ENCODE measurements at places on chromosomes 3 and 15. TPM values are rescaled to one million over a fixed set of nuclear protein-coding genes. Genes with fewer than 3 reads are reported as not detected.

DNA sequence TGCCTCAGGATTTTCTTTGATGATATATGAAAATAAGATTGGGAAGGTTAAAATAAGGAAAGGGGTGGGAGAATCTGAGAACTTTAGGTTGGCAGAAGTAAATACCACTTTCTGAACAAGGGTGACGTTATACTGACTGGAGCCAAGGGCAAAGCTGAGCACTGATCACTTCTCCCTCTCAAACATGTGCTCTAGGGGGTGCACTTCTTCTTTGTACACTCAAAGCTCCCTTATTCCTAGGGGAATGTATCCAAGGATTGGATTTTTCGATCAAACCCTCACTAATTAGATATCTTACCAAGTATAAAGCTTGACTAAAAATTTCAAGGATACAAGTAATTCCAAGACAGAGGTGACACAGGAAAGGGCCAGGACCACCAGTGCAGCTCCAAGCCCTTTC is 243.9 kb upstream of the UMPS start:
- DNase-seq = no peak

DNA sequence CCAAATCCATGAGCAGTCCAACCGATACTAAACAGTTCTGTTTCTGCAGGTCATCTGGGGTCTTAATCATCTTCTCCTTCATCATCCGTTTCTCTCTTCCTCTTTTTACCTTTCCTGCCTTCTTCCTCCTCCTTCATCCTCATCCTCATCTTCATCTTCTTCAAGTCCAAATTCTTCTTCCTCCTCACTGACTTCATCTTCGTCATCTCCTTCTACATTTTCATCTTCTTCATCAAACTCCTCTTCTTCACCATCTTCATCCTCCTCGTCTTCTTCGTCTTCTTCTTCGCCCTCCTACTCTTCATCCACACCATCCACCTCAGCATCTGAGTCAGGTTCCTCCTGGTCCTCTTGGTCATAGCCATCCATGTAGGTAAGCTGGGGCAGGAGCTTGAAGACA is 14.2 kb upstream of the COMMD4 start:
- DNase-seq = no peak

DNA sequence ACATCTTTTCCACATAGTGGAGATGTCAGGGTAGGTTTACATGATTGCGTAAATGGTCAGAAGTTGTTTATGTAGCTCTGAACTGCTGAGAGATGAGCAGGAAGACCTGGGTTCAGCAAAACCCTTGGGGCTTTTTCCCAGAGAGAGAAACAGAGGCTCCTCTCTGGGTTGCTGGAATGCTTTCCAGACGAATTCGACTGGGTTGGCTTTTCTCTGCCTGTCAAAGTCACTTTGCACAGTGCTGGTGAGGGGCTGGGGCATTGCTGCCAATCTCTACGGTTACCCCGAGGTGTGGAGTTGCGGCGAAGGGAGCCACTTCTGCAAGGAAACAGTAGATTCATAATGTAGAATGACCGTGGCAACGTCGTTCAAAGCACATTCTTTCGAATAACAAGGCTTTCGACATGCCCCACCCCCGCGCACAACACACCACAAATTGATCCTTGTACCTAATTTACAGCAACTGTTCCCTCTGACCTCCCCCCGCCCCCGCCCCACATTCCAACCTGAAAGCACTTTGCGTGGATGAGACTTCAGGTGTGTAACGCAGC is 950 bp upstream of the CNTN4 start:
- DNase-seq = no peak

DNA sequence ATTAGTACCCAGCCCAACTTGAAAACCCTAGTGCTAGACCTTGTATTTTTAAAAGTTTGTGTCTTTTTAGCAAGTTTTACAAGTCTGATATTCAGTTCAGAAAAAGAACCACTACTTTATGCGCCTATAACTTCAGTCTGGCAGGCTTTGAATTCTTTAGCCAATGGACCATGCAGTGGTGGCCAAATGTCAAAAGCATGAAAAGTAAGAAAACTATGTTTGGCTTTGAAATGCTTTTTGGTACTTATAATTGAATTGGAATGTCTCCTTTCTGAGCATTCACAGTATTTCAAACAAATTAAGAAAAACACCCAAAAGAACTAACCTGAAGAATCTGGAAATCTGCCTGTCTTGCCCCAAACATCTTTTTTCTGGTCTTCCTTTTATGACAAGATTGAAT is 12.8 kb downstream of the WDR48 start:
- no peak for DNase-seq

DNA sequence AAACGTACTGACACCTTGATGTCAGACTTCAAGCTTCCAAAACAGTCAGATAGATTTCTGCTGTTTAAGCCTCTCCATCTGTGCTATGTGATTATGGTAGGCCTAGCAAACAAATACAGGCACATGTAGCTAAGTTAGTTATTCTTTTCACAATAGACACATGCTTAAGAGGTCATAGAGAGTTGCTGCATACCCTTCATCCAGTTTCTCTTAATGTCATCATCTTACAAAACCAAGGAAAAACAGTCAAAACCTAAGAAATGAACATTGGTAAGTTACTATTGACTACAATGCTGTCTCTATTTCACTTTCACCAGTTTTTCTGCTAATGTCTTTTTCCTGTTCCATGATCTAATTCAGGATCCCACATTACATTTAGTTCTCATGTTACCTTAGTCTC is 946.8 kb downstream of the TUSC7 start:
- no peak for DNase-seq

DNA sequence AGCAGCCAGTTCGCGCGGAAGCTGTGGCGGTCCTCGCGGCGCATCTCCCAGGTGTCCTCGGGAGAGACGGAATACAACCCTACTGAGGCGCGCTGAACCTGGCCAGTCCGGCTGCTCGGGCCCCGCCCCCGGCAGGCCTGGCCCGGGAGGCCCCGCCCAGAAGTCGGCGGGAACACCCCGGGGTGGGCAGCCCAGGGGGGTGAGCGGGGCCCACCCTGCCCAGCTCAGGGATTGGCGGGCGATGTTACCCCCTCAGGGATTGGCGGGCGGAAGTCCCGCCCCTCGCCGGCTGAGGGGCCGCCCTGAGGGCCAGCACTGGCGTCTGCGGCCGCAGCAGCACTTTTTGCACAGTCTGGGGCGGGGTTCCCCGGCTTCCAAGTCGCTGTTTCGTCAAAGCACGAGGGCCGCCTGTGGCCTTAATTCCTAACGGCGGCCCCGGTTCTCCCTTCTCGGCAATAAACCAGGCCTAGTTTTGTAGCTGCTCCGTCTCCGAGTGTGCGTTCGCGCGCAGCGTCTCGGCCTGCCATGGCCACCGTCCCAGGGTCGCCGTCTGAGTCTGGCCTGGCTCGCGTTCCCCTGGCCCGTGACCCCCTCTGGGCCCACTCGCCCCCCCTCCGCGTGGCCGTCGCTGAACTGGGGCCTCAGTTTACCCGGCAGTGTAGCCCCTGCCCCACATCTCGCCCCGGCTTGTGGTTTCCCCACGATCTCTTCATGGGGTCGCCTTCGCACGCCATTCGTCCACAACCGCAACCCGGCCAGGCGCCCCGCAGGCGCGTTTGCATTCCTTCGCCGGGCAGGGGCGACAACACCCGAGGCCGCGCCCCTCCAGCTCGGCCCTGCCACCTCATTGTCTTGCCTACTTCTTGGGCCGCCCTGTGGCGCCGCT is 30.0 kb downstream of the NBEAL2 start:
- peak; percentile 82 for DNase-seq

GRCh38 chr3:4948395-4948794 is 30.8 kb upstream of the BHLHE40 start:
- no peak for DNase-seq

- no peak for DNase-seq
Observed at GRCh38 chr3:126307591-126308393, 49.4 kb downstream of the KLF15 start.

DNA sequence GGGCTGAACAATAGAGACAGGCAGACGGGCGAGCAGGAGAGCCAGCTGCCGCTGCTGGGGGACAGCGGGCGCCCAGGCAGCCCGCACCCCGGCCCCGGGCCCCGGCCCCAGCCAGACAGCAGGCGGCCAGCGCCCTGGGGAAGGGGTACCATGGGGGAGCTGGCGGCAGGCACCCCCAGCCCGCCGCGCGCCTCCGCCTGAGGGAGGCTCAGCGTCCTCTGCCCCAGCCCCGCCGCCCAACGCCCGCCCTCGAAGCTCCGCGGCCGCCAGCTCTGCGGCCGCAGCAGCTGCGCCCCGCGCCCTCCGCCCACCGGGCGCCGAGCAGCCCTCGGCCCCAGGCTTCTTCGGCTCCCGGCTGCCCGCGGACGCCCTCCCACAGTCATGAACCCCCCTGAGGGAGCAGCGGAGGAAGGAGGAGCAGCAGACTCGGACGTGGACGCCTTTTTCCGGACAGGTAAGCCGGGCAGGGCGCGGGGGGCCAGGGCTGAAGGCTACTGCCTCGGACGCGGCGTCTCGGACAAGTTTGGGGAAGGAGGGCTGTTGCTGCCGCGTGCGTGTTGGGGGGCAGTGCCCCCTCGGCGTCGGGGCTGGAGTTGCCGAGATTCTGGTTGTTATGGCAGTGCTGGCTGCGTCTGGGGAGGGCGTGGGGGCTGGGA is 41.6 kb upstream of the ROPN1 start:
- peak; percentile 7 for DNase-seq

DNA sequence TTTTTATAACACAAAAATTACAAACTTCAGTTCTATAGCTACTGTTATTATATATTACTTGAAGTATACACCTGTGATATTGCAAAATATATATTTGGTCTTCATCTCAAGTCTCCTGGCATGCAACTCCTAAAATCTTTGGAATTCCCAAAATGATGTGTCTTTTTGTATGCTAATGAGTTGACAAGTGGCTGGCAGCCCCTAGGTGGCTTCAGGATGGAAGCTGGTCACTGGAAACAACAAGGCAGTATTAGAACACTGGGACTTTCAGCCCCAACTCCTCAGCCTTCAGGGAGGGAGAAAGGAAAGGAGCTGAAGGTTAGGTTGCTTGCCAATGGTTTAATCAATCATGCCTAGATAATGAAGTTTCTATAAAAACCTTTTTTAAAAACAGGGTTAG is 112.0 kb downstream of the SCAPER start:
- no peak for DNase-seq

DNA sequence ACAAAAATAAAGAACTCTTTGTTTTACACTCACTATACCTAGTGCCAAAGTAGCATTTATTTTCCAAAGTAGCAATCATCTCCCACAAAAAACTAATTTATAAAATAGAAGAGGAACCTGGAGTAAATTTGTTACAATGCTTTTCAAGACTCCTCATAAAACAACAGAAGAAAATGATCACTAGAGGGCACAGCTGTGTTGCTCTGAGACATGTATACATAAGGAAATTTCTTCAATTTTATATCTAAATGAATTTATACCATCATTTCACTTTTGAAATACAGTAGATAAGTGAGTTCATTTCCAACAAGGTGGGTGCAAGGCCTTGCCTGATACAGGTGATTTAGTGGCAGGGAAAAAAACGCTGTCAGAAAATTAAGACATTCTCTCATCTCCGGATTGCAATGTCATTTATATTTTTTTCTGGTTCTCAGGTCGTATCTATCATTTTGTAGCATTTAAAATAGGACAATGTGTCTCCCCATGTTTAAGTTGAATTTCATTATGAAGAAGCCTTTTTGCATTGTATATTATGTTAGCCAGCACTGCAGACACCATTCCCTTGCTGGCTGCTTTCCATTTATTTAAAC is 25.3 kb upstream of the ARHGEF26 start:
- no peak for DNase-seq

- DNase-seq = no peak
Observed at GRCh38 chr15:40325700-40326099, 2.2 kb downstream of the INAFM2 start.

DNA sequence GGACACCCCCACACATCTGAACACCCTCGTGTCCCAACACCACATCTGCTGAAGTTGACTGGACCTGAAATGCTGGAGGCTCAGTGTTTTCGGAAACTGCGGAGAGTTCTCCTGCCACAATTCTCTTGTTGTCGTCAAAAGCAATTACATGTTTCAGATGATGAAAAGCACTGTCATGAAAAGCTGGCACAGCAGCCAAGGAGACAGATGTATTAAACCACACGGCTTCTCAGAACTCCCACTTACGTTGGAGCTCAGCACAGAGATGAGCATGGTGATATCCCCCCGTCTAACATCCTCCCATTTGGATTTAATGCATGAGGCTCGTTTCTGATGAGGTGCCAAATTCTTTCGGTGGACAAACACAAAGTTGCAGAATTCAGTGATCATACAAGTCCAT is 180.1 kb downstream of the RORA start:
- DNase-seq = no peak

GRCh38 chr15:77546050-77546501 is 86.6 kb downstream of the LINGO1 start:
- DNase-seq = no peak

GRCh38 chr15:86183596-86184491 is 104.2 kb downstream of the AGBL1 start:
- peak; percentile 51 for DNase-seq

DNA sequence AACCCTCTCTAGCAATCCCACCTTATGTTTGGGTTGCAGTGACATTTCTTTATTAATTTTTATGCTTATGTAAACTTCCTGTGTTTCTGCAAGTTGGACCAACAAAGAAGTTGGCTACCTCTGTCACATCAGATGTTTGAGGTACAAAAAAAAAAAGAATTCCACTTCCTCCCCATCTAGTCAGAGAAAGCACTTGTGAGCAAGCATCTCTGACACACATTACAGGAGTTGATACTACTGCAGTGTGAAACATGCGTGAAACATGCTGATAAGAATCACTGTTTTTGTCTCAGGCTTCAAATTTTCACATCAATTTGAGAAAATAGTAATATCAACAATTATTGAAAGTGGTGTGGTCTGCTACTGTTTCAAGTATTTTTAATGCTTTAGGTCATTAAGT is 1.3 kb downstream of the SCAANT1 start:
- peak; percentile 12 for DNase-seq

GRCh38 chr3:11088831-11089230 is 65.5 kb upstream of the HRH1 start:
- DNase-seq = no peak

DNA sequence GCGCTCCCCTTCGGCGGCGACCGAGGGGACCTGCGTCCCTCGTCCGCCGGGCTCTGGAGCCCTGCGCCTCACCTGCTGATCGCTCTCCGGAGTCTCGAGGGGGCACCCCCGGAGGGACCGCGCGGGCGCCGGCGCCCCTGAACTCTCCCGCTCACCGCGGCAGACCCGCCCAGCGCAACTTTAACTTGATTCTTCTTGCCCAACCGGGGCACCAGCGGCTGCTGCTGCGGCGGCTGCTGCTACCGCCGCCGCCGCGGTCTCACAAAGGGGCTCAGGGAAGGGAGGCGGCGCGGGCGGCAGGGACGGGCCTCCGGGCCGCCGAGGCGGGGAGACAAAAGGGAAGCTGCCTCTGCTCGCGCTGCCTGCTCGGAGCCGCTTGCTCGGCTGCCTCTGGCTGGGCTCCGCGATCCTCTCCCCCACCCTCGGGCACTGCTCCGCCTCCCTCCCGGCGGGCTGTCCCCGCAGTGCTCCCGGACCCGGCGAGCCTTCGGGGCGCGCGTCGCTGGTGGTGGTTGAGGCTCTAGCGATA is at the start of gene PPM1L:
PPM1L (plus strand) TSS at position 456 of the 529 bp plus-strand sequence.
- DNase-seq = peak; percentile 66

GRCh38 chr3:39505866-39506742 is 38.6 kb downstream of the MOBP start:
- DNase-seq = no peak

DZIP1L gene
- total RNA-seq = 0.46 TPM

TADA3 gene
- total RNA-seq = 105 TPM

FSIP1 gene
- total RNA-seq = 0.60 TPM

CAND2 gene
- total RNA-seq = 1.8 TPM

ITIH3 gene
- total RNA-seq = not detected

RBSN gene
- 13.0 TPM for total RNA-seq

MYLK gene
- not detected for total RNA-seq

FRMD4B gene
- 77.7 TPM for total RNA-seq

PAK6 gene
- 0.51 TPM for total RNA-seq

LSMEM2 gene
- total RNA-seq = 0.26 TPM

VEPH1 gene
- total RNA-seq = not detected
